NCI-H2171 (cell line): ENCODE measurements at places on chromosomes 11 and 22.
A peak's percentile ranks its signal among the peaks of the same experiment; 100 is the strongest.

DNA sequence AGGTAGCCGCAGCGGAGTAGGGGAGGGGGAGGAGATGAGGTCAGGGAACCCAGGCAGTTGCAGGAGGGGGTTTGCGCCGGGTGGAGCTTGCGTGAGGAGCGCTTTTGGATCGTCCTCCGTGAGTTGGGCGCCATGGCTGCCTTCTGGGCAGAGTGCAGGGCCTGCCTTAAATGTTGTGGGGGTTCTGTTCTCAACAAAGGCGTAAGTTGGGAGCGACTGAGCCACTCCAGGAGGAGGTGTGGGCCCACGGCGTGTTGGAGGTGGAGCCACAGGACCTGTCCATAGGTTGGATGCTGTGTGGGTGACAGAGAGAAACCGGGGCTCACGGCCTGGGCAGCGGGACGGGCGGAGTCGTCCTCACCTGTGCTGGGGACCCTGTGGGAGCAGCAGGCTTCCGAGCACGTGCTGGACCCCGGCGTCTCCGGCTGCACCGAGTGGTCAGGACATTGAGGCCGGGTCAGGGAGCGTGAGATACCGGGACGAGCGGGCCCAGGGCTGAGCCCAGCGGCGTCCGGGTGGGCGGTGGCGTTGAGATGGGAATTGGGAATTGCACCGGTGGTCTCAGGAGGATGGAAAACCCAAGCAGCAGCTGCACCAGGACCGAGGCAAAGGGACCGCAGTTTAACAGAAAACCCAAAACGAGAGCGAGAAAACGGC lies 977 bp upstream of the PGGHG start:
- no peak for DNase-seq

DNA sequence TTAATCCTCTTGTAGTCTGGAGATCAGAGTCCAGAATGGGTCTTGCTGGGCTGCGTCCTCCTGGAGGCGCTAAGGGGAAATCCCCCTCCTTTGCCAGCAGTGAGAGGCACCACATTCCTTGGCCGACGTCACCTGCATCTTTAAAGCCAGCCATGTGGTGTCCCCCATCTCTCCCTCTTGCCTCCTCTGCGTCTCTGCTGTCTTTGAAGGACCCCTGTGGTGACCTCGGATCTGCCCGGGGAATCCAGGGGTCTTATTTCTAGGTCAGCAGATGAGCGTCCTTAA lies 27.2 kb upstream of the PARVB start:
- DNase-seq, result no peak

- DNase-seq, result no peak
Observed at GRCh38 chr22:36520423-36520822, 8.5 kb downstream of the EIF3D start.

DNA sequence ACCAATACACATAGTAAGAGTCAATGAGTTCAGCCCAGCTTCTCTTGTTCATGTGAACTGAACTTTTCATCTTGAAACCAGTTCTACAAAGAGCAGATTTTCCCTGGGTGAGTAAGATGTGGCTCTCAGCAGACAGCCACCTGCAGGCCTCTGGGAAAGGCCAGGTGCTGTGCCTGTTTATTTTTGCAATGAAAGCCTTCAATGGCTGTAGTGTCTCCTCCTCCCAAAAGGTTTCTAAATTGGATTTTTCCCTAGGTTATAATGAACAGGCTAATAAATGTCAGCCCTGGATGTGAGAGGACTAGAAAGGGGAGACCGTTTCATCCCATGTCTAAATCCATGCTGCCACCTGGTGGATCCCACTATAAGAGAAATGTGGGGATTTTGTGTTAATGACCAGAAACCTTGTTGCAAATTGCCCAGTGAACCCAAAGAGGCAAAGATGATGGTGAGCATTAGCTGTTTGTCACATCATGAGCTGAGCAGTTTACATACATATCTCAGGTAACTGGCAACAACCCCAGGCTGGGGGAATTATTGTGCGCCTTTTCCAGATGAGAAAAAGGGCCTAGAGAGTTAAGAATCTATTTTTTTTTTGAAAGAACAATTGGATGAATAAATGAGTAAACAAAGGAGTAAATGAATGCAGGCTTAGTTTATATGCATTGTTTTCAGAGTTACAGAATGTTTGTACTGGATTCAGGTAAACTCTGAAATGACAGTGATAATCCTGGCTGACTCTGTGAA lies 12.7 kb downstream of the C11orf91 start:
- peak; percentile 84 for DNase-seq

GRCh38 chr11:2099516-2100349 lies 39.5 kb downstream of the IGF2 start:
- peak; percentile 27 for DNase-seq

GRCh38 chr22:24761888-24762675 lies 12.4 kb downstream of the PIWIL3 start:
- DNase-seq, result no peak

GRCh38 chr11:12914400-12914912 lies 94.7 kb upstream of the RASSF10 start:
- peak; percentile 32 for DNase-seq

DNA sequence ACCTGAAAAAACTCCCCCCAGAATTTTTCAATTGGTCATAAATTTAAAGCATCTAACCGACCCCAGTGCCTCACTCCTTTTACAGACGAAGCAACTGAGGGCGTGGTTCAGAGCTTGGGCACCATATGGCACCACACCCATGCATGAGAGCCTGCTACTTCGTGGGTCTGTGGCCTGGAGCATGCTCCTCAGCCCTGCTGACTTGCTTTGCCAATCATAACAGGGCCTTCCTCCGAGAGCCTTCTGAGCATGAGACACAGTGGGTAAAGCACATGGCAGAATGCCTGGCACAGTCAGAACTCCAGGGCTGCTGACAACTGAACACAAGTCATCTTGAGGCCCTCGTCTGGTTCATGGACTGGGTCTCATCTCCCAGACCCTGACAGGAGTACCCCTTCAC lies 33.3 kb downstream of the HIRA start:
- DNase-seq, result peak; percentile 73

DNA sequence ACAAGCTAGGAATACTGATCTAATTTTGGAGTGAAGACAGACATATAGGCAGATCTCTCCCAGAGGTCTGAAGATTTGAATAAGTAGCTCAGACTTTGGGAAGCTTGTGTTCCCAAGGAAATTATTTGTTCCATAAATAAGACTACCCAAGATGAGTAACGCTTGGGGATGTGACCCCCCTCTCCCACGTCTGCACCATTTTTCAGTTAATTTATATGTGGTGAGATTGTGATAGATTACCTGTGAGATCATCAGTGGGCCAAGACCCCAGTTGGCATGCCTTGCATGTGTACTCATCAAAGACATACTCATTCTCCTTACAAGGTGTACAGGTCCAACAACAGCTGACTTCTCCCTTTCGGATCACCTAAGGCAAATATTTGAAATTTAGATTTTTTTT lies 252.8 kb upstream of the CTSC start:
- no peak for DNase-seq

DNA sequence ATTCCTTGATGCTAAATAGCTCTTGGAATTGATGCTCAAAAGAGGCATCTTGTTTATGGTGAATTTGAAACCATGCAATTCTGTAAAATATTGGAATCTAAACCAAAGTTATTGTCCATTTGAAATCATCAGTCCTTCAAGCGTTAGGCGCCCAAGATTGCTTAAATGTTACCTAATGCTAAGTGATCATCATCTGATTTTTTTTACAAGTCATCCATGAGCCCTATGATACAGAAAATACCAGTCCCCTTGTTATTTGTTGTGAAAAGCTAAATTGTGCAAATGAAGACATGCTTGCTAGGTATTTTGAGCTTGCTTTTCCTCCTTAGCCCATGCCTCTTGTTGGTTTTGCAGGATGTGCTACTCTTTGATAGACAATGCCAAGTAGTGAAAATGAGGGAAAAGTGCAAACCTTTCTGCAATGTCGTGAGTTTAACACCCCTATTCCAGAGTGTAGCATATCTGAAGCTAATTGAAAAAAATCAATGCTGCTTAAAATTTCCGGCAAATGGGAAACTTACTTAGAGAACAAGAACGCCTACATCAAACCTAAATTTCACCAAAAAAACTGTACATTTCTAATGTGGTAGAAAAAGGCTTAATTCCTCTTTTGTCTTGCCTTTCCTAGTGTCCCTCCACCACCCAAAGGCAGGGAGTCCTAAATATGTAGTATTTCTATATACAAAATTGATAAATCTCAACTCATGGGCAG lies 1.9 kb downstream of the GRK3 start:
- no peak for DNase-seq

GRCh38 chr22:36201630-36202319 lies at the start of gene APOL4:
Gene APOL4, minus strand, starts transcription at chr22:36201809. Its CDS starts 75 bp downstream, at chr22:36201734.
- DNase-seq, result peak; percentile 51

DNA sequence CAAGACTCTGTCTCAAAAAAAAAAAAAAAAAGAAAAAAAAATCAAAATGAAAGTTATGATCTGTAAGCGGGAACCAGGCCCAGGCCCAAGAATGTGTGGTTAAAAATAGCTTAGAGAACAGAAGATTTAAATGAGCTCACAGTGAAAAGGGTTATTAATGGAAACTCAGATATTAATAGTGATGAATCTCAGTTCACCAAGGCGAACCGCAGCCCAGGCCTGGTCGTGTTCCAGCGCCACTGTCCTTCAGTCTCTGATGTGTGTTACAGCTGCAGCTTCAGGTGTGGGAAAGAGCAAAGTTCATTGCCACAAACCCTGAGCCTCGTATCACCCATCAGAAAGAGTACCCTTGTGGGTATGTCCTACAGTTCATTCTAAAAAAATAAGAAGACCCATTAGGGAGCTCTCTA lies 107.1 kb downstream of the GAB2 start:
- no peak for DNase-seq

DNA sequence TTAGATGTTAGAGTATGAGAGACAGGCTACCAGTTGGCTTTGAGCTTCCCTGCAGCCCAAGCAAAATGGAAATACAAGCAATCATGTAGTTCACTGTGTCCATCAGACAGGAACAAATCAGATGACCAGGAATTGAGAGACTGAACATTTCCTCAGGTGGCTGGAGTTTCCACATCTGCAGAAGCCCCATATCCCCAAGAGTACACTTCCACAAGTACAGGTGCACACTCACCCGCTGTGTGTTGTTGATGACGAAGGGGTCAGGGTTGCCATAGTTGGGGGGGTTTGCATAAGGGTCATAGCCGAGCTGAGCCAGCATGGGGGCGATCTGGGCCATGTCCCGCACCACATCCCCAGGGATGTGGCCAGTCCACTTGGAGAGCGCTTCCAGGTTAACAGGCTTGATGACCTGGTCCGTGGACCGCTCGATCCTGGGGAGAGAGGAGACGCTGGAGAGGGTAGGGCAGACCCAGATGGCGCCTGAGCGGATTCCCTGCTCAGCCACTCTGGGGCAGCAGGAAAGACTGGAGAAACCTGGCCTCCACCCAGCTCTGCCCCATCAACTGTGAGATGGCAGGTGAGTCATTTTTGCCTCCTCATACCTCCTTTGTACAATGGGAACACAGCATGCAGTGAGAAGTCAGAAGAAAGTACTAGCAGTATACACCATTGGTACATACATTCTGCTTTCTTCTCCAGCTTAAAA lies 23.9 kb upstream of the TFIP11 start:
- no peak for DNase-seq

DNA sequence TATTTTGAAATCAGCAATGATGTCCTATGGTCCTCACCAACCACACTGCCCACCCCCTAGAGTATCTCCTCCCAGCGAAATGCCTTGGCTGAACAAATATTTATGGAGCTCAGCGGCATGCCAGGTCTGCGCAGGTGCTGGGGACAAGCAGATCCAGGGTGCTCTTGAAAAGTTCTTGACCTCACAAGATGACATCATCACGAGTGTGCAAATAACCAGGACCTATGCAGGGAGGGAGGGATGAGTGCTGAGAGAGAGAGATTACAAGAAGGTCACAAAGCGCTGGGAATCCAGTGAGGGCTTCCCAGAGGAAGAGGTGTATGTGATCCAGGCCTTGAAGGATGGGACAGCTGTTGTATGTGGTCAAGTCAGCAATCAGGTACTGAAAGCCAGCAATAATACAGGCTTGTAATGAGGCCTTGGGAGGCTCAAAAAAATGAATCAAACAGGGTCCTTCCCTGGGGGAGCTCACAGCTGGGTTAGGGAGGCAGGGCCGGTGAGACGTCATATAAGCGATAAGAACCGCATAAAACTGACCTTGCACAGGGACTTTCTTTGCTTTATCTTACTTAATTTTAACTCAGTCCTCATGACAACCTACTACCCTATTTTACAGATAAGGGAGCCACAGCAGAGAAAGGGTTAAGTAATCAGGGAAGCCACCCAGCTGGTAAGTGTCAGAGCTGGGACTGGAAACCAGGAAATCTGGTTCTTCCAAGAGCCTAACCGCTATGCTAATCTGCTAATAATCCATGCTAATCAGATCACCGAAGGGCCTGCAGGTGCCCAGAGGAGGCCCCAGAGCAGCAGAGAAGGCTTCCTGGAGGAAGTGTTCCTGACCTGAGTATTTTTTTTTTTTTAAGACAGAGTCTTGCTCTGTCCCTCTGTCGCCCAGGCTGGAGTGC lies 8.2 kb downstream of the ARRB1 start:
- DNase-seq, result no peak

DNA sequence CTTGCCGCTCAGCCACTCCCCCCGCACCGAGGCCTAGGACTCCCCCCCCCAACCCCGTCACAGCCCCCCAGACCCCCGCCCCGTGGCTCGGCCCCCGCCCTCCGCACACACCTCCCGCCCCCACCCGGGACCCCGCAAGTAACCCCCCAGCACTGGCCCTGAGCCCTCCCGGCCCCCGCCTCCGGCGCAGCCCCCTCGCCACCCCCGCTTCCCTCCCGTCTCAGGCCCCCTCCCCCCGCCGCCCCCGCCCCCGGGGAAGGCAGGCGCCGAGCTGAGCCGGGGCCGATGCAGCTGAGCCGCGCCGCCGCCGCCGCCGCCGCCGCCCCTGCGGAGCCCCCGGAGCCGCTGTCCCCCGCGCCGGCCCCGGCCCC lies 1.5 kb downstream of the SHANK3 start:
- no peak for DNase-seq

DNA sequence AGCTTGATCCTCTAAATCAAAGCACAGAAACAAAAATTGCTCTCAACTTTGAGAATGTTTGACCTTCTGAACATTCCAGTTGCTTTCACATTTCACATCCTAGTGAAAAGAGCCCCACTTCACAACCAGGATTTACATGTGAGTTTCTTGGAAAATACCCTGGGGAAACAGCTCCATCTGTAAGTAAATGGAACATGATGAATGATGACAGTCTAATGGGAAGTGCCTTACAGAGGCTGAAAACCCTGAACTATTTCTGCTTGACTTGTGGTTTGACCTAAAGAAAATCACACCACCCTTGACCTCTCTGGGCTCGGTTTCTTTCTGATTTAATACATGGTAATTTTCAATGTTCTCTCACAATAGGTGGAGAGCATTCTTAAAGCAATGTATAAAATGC lies 499.4 kb upstream of the API5 start:
- no peak for DNase-seq

- DNase-seq, result no peak
Observed at GRCh38 chr11:39741066-39741465, 1718.4 kb downstream of the LRRC4C start.

GRCh38 chr11:26324270-26324669 lies 7.7 kb upstream of the ANO3 start:
- no peak for DNase-seq

DNA sequence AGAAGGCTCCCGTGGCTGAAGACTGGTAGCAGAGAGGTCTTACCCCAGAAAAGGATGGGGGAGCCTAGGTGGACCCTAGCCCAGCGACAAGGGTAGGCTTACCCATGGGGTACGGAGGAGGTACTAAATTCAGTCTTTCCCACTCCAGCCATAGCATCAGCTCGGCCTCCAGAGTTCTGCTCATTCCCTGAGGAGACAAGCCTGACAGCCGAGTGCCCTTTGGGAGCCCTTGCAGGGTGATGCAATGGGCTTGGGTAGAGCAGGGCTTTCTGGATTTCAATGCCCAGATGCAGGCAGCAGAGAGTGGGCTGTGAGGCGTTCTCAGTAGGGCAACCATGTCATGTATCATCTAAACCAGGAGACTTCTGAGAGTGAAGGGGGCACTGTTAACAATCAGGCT lies 124.7 kb downstream of the MICAL2 start:
- DNase-seq, result no peak

- DNase-seq, result no peak
Observed at GRCh38 chr11:35954205-35954604, 10.3 kb downstream of the LDLRAD3 start.
